BJ (cell line): ENCODE measurements at places on chromosomes 16 and 17.

DNA sequence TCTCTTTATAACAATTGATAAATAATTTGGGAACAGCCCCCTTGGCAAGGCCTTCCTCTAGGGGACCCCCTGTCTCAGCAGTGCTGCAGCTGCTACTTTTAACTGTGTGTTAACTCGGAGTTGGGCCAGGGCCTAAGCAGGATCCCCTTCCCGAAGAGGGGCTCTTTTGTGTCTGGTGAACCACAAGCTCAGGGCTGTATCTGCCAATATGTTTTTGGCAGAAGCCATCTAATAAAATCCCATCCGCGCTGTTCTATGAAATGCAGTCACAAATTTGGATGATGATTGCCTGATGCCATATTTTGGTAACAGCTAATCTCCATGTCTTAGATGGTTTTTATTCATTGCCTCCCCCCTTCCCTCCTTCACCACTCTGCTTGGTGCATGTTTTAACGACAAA lies 267.7 kb downstream of the FTO start:
- no peak for DNase-seq

- no peak for DNase-seq
Measured at GRCh38 chr17:15213381-15214087, 51.6 kb downstream of the PMP22 start.

DNA sequence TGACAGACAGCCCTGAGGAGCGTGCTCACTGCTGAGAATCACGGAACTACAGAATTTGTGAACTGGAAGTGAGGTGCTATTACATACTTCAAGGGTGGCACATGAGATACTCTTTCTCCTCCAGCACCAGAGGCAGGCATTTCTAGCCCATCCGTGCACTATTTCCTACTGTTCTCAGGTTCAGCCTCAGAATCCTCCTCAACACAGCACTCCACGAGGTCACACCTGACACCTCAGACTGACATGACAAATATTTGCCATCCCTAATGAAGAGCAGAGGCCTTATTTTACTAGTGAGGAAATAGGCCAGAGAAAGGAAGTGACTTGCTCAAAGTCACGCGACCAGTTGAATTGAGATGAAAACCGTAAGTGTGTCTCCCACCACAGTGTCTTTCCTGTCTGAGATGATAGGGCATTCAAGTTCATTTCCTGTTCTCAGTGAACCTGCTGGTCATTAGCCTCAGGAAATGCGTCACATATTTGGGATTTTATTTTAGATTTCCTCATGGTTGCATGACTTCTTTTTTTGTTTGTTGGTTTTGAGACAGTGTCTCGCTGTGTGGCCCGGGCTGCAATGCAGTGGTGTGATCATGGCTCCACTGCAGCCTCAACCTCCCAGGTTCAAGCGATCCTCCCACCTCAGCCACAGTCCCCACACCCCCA lies 23.6 kb downstream of the SEZ6 start:
- DNase-seq = no peak

GRCh38 chr16:56591377-56592060 lies 2.2 kb downstream of the MT3 start:
- no peak for DNase-seq

DNA sequence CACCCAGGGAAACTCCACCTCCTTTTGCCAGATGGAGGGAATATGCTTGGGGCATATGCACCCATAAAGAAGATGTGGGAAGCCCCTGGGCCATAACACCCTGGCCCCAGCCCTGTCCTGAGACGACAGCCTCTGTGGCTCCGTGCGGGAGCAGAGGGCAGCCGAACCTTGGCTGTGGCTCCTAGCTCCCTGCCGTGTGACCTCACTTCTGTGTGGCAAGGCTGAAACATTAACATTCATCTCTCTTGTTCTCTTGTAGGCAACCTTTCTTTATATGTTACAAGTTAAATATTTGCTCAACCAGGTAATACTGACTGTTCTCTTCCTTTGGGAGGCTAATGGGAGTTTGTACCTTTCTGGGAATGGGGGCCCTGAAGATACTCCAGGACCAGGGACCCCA lies 17.5 kb downstream of the SLC47A1 start:
- DNase-seq = no peak

DNA sequence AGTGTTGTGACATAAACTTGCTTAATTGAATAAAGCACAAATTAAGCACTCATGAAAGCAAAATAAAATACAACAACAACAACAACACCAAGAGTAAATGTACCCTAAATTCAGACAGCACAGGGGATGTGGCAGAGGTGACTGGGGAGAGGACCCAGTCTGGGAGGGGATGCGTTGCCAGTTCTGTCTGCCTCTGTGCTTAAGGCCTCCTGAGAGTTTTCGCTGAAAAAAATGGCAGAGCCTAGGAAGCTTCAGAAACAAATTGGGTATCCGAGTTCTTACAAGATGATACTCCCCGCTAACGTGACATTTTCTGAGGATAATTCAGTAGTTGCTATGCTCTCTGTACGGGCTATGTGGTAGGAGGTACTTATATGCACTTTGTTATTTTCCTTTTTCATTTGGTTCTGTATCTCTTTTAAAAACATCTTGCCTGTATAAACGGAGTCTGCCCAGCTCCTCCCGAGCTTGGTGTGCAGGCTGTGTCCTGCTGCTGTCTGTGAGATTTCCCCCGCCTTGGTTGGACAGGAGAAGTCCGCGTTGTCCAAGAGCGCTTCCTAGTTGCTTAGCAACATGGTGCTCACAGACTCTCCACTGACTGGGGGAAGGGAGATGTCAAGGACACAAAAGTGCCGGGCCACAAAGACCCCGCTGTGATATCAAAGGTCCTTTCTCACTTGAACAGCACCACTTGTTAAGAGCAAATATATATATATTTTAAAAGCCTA lies 134.2 kb upstream of the CPHXL start:
- DNase-seq = no peak

DNA sequence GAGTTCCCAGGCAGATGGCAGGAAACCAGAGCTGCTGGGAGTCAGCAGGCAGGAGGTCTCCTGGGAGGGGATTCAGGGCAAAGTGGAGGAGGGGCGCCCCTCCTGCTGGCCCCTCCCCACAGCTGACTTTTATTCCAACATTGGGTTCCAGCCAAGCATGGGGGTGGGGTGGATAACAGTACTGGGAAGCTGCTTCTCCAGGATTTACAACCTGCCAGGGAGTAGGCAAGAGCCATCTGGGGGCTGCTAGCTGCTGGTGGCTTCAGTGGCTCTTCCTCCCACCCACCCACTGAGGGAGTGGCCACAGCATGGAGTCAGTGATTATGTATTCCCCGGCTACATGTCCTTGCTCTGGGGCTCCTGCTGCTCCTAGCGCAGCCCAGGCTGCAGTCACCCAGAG lies 36.8 kb downstream of the TMEM132E start:
- no peak for DNase-seq
